ENCODE measurements at places on chromosomes 4 and X.

- no peak for DNase-seq
Measured at GRCh38 chr4:137389911-137390520, 142.3 kb downstream of the PCDH18 start.

DNA sequence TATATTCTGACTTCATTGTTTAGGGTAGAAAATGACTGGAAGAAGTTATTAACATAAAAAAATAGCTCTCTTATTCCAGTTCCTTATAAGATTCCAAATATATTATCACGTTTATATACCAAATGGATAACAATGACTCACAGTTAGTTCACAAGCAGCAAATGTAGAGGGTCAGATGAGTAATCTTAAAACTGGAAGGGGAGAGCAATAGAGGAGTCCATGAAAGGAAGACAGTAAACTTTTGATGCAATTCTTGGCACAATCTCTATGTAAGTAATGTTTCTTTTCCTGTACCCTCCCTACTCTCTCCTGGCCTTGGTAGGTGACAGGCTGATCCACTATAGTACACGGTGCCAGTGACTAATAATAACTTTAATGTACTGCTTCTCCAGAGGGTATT, 259.0 kb upstream of the TRPC5 start:
- no peak for DNase-seq

- no peak for DNase-seq
Measured at GRCh38 chr4:29983890-29984289, 736.3 kb upstream of the PCDH7 start.

GRCh38 chr4:73711989-73712388, 28.4 kb upstream of the CXCL8 start:
- DNase-seq: no peak

GRCh38 chr4:62544428-62544827, 1344.3 kb downstream of the ADGRL3 start:
- no peak for DNase-seq

DNA sequence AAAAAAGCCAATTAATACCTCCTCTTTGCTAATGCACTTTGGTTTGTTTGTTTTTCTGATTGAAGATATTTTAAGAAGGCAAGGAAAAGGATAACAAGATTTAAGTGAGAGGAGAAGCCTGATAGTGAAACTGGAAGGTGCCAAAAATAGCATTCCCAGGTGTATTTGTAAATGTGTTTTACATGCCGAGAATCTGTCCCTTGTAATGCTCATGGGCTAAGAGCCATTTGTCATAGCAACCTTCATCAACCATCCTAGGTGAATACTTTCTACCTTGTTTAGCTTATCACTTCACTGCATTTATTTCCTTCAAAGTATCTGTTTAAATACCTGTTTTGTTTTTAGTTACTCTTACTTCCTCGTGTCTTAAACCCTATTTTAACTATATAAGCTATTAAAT, 127.8 kb downstream of the KCTD8 start:
- DNase-seq: no peak

GRCh38 chrX:115624916-115625315, 63.9 kb downstream of the PLS3 start:
- no peak for DNase-seq

Measured in activated CD8-positive, alpha-beta memory T cell treated with anti-CD3 and anti-CD28 coated beads for 48 hours (primary cell).